ENCODE measurements at places on chromosomes 3 and 15.

GRCh38 chr3:53819163-53819868 lies 26.9 kb downstream of the CHDH start:
- DNase-seq, result no peak

GRCh38 chr3:105997800-105998526 lies 129.2 kb upstream of the CBLB start:
- no peak for DNase-seq

DNA sequence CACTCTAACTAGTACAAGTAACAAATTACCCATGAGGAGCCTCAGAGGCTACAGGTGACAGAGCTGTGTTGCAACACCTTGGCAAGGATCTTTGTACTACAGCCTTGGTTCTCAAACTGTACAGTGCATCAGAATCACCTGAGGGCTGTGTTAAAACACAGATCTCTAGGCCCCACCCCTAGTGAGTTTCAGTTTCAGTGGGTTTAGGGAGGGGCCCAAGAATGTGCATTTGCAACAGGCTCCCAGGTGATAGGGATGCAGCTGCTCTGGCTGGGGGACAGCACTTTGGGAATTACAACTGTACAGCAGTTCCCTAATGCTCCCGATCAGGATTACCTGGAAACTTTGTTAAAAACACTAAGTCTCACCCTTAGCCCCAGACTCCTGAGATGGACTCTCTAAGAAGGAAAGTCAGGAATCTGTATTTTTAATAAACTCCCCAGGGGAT lies 66.1 kb upstream of the NR2F2 start:
- DNase-seq, result no peak

GRCh38 chr3:135762188-135762856 lies 203.2 kb upstream of the PPP2R3A start:
- no peak for DNase-seq

GRCh38 chr15:90749754-90750153 lies 32.6 kb downstream of the BLM start:
- no peak for DNase-seq

GRCh38 chr15:63327648-63328421 lies 50.4 kb downstream of the APH1B start:
- DNase-seq, result no peak

DNA sequence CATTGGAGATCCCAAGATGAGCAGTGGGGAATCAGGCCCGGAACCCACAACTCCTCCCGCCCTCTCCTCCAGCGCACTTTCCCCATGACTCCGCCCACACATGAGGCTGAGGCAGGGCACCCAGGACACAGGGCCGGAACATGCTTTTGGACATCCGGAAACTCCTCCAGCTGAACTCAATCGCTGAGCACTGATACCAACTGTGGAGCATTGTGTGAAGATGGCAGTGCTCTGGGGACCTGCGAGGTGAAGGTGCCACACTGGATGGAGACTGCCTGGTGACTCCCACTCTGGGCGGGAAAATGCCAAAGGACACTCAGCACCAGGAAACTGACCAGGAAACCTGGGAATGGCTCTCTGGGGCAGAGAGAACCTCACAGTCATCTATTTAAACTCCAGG lies 189.1 kb downstream of the FAM43A start:
- DNase-seq, result no peak

DNA sequence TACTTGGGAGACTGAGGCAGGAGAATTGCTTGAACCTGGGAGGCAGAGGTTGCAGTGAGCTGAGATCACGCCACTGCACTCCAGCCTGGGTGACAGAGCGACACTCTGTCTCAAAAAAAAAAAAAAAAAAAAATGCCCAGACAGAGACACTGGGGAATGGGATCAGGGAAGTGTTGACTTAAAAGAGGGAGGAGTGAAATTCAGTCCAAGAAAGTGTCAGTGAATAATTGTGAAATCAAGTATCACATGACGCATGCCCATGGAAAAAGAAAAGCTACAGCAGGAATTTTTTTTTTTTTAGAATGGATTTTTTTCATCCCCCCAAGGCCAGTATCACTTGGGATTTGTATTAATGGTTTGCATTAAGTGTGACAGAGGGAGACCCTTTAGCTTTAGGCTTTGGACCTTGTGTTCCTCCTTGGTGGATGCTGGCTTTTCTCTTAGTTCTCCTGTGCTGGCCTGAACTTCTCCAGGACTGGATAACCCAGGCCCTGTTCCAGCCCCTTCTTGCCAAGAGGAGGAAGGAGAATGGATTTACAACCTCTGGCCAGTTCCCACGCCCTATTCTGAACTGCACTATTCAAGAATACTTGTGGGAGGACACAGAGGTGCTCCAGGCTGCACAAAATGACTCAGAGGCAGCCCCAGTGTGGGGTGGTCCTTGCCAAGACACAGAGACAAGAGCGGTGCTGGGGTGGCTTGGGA lies 36.7 kb upstream of the ZNF774 start:
- DNase-seq, result no peak

GRCh38 chr3:111859061-111859973 lies at the start of gene PHLDB2:
TSS of gene PHLDB2 (plus strand) at chr3:111859265. CDS start at chr3:111884078, 24,813 bp downstream.
- DNase-seq, result peak; percentile 45

DNA sequence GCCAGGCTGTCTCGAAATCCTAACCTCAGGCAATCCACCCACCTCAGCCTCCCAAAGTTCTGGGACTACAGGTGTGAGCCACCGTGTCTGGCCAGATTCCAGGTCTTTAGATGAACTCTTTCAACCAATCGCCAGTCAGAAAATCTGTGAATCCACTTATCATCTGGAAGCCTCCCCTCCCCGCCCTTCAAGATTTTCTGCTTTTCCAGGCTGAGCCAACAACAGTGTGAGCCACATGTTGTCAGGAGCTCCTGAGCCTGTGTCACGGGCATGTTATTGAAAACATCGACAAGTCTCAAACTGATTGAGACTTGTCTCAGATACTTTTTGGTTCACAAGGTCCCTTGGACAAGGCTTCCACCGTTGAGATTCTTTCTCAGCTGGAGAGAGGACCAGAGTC lies 52.0 kb upstream of the TRPM1 start:
- no peak for DNase-seq

DNA sequence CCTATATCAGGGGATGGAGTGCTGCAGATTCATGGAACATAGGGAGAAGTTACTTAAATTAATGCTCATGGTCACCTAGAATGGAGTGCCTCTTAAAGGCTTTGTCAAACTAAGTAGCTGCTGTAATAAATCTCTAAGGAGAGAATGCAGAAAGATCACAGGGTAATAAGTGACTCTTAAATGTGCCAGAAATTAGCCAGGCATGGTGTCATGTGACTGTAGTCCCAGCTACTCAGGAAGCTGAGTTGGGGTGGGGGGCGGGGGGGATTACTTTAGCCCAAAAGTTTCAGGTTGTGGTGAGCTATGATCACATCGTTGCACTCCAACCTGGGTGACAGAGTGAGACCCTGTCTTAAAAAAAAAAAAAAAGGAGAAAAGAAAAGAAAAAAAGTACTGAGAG lies 90.9 kb upstream of the ASB14 start:
- DNase-seq, result no peak

DNA sequence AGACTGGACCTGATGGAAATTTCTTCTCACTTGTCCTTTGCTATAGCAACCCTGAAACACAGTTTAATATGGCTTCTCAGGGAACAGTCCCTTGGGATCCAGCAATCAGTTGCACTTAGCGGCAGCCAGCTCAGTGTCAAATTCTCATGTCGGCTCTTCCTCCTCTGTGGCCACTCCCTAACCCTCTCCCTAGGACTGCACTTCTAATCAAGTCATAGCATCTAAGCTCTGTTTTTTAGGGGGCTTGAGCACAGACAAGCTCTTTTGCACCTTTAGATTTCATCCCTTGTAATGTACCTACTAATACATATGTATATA lies 250.5 kb upstream of the TLE3 start:
- DNase-seq, result no peak

DNA sequence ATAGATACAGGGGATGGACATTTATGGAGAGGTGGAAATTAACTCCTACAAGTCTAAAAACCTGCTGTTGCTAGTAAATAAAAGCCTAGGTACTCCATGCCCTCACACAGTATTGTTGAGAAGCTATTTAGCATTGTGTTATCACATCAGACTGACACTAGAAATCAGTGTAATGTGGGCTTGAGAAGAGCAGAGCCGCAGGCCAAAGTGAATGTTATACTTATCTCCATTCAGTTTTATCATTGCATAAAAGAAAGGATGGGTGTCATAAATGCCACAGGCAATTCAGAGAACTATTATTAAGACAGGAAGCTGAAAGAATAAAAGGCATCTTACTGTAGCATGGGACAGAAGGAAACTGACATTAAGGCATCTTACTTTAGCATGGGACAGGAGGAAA lies 13.7 kb upstream of the ISLR start:
- DNase-seq, result no peak

- no peak for DNase-seq
These were observed 159.9 kb downstream of the APBA2 start for GRCh38 chr15:29045717-29046116.

DNA sequence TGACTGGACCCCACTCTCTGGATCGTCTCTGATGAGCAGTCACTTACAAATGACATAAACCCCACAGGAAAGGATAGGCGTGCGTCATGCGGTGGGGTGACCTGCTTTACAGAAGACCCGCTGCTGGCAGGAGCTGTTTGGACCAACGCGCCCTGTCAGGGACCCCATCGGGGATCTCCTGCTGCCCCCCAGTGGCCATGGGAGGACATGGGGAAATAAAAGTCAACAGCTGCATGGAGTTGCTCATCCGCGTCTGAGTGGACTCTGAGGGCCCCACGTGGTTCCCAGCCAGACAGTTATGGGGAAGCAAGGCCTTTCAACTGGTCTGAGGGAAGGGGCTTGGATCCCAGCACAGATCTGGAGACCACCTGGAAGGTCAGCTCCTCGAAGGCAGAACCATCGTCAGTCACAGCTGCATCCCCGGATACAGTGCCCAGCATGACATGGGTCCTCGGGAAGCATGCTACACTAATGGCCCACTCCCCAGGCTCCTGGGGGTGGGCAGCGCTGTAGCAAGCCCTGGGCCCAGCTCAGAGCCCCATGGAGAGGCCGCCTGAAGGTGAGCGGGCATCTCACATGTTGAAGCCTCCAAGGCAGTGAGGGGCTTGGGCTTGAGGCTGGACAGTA lies 32.1 kb downstream of the PTH1R start:
- DNase-seq, result peak; percentile 77
